ENCODE measurements at places on chromosomes 2 and 18.

- DNase-seq = no peak
Observed at GRCh38 chr18:56696966-56697365, 45.8 kb downstream of the WDR7 start.

DNA sequence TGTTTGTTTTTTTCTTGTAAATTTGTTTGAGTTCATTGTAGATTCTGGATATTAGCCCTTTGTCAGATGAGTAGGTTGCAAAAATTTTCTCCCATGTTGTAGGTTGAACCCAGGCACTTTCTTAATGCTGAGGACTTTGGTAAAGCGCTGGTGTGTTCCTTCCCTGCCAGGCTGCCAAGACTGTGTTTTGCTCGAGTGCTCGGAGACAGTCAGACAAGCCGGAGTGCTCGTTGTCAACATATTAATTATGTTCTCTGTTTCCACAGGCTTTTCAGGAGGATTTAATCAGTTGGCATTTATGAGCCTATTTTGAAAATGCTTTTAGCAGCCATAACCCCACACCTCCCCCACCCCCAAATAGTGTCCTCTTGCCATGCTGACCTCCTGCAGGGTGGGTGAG is 6.4 kb downstream of the MTCL1 start:
- no peak for DNase-seq

GRCh38 chr2:74328074-74328473 is 15.1 kb downstream of the SLC4A5 start:
- no peak for DNase-seq

DNA sequence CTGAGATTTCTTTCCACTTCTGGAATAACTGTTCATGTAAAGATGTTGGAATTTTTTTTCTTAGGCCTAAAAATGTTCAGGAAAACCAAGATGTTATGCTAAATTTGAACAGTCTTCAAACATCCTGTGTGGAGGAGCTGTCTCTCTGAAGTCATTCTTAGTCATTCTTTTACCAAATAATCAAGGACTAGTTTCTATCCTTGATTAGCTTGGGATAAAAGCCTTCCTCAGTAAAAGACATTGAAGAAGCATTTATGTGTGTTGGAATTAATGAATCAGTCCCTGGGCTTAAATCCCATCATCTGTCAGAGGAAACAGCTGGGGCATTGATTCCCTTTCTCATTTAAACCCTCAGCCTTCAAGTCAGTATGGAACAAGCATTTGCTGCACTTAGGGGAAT is 300.1 kb upstream of the NXPH2 start:
- DNase-seq = no peak

GRCh38 chr18:3218819-3219218 is 949 bp downstream of the MYOM1 start:
- DNase-seq = no peak

DNA sequence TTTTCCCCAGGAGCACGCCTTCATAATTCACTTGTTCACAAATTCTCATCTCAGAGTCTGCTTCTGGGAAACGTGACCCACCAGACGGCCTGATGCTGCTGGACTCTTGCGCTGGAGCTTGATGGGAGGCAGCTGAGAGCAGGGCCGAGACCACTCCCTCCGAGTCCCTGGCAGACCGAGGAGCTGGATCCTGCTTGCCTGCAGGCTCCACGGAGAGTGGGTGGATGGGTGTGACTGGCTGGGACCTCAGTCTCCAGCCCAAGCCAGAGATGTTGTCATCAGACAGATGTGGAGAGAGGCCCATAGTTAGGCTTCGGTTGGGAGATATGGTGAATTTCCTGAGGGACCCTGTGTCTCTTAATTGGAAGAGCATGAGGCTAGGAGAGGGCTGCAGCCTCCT is 76.4 kb downstream of the TSN start:
- no peak for DNase-seq

GRCh38 chr2:24984912-24985311 is 13.2 kb upstream of the DNAJC27 start:
- no peak for DNase-seq

DNA sequence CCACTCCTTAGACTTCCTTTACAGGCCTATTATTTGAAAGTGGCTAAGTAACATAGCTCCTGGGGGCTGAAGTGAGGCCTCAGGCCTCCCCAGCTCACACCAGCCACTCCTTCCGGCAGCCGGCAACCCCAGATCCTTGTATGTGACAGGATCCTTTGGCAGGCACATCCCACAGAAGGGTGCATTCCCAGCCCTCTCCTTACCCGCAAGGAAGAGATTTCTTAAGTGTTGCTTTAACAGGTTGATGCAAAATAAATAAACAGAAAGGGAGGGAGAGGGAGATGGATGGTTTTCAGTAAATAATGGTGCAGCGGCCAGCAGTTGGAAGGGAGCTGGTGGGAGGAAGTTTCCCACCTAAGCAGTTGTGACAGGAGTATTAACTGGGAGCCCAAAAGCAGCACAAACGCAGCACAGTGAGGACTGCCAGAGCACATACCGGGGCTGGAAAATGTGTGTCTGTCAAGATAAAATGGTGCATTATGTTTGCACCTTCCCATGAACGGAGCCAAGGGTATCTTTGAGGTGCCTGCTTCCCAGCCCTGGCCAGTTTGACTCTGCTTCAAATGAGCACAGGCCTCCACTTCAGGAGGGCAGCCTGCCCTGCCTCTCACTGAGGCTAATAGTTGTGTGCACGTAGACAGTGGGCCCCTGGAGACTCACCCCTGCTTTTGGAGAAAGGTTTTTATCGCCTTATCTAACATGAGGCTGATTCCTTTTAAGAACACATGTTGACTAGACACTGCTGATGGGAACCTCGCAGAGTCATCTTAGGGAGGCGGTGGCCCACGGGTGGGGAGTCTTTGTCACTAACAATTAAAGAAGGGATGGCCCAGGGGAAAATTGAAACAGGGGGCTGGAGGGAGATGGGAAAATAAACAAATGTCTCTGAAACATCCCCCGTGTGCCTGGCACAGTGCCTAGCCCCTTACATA is 32.8 kb downstream of the NRP2 start:
- no peak for DNase-seq

DNA sequence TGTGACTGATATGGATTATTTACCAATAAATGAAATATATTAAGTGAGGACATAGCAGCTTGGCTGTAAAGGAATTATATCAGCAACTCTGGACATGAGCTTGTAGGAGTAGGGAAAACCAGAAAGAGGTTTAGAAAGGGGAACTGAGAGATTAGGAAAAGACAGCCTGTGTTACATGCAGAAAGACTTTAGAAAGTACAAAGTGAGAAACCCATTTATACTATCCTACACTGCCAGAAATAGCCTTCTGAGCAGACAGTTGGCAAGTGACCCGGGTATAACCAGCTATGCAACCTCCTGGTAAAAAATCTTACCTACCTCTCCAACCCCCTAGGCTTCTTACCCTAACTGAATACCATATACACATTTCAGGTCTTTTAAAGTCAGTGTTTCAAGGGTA is 134.1 kb downstream of the ANKRD44 start:
- no peak for DNase-seq

DNA sequence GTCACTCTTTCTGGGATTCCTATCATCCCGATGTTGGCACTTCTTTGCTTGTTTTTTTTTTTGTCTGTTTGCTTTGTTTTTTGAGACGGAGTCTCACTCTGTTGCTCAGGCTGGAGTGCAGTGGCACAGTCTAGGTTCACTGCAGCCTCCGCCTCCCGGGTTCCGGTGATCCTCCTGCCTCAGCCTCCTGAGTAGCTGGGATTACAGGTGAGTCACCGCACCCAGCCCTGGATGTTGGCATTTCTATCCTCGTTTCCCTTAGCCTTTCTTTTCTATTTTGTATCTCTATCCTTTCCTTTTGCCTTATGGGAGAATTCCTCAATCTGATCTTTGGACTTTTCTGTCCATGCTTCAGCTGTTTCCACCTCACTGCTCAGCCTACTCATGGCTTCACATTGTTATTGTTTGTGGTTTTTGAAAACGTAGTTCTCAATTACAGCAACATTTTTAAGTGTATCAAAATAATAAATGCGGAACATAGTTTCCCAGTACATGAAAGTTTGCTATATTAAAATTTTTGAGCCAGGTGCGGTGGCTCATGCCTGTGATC is 62.1 kb upstream of the ZNF516 start:
- no peak for DNase-seq

DNA sequence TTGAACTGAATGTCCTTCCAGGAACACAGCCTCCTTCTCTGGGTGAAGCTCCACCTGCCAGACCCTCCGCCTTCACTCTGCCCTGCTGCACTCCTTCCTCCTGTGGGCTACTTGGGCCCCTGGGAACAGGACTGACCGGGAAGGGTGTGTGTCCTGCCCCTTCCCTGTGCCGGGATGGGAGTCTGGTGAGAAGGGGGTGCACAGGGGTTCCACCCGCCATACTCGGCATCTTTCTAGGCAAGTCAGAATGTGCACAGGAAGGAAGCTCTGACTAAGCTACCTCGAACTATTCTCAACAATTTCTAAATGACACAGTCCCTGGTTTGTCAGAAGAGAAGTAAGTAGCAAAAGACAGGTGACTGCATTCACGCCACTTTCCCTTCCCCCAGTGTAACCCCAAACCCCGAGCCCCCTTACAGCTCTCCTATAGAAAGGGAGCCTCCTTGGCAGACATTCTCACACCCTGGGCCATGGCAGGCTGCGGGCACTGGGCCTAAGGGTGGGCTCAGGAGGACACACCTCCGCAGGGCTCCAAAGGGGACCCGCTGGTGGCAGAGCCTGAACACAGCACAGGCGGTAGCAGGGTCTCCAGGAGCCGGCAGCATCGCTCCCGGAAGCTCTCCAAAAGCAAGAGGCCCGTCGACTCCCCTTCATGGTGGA is 184.1 kb downstream of the HDAC4 start:
- DNase-seq = no peak

- DNase-seq = no peak
Observed at GRCh38 chr18:27942706-27943105, 234.2 kb downstream of the CDH2 start.

GRCh38 chr2:23121968-23122648 is 262.9 kb upstream of the KLHL29 start:
- DNase-seq = no peak

DNA sequence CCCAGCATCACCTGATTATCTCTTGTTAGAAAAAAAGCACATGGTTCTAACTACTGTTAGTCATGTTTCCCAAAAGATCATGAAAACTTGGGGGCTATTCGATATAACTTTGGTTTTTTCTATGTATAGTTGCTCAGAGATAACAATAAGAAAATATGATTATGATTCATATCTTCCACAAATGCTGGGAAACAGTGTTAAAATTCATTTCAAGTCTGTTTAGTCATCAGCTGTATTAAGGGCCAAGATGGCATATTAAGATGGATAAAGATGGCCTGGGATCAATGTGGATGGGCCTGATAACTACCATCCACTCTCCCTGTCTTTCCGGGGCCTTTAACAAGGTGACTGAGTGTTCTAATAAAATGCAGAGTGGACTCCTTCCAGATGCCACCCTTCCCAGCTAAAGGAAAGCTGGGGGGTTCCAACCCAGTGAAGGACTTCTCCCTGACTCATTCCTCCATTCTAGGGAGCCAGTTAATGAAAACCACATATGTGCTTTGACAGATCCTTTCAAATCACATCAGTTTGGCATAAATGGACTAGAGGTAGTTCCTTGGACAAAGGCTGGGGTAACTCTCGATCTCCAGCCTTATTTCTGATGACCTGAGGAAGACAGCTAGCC is 221.6 kb downstream of the VAPA start:
- no peak for DNase-seq

GRCh38 chr2:64699712-64700111 is 46.0 kb upstream of the SERTAD2 start:
- DNase-seq = no peak

GRCh38 chr18:31760695-31761094 is at the start of gene SLC25A52:
TSS of gene SLC25A52 (minus strand) at chr18:31760880. CDS start at chr18:31760661, 219 bp downstream.
- no peak for DNase-seq

DNA sequence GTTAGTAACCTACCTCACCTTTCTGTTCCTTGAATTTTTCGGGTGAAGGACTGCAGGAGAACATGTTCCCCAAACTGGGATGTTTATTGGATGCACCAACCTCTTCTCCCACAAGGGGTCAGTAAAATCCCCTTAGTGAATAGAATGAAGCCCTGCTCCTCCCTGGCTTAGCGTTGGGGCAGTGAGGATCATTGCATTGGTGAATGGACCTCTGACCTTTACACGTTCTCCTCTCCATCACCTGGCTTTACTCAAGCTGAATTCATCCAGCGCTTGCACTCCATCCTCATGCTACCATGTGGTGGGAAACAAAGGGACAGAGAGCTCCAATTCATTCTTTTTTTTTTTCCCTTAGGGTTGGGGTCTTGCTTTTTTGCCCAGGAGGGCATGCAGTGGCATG is 157.2 kb downstream of the MIB1 start:
- no peak for DNase-seq

DNA sequence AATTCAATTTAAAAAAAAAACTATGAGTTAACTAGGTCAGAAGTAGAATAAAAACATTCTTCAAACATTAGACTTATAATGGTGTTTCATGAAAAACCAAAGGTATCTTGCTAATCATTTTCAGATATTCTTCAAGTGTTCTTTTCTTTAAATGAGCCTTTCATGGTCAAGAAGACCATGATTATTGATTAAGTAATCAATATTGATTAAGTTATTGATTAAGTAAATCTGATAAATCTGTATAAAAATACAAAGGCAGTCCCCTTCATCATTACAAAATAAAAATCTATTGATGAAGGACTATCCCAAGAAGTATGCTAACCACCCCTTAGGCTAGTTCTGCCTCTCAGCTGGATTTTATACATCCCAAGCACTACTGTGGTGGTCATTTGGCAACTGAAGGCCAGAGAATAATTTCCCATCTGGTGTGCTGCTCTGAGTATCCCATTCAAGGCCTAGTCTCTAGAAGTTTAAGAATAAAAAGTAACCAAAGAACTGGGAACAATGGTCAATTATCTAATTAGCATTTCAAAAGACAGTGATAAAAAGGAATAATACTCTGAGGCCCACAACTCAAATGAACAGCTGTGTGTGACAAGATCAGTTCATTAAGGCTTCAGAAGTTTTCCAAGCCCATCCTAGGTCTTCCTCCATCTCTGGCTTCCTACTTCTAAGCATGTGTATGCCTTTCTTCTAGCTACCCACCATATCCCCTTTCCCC is 63.5 kb downstream of the TCF4 start:
- DNase-seq = no peak

- no peak for DNase-seq
Observed at GRCh38 chr2:197777823-197778407, 7.2 kb downstream of the BOLL start.

GRCh38 chr2:74290466-74291217 is 52.6 kb downstream of the SLC4A5 start:
- DNase-seq = no peak

- DNase-seq = no peak
Observed at GRCh38 chr2:85853499-85854165, 35.2 kb downstream of the ST3GAL5 start.
